ENCODE measurements at places on chromosomes 2 and 18.

- no peak for DNase-seq
These were observed 48.8 kb upstream of the PLB1 start for GRCh38 chr2:28447086-28447485.

GRCh38 chr2:138267161-138267901 lies 234.2 kb upstream of the SPOPL start:
- peak; percentile 47 for DNase-seq

- DNase-seq, result peak; percentile 64
These were observed 107.6 kb downstream of the HAUS1 start for GRCh38 chr18:46211816-46212215.

GRCh38 chr2:9549420-9549819 lies 6.2 kb downstream of the ADAM17 start:
- DNase-seq, result no peak

DNA sequence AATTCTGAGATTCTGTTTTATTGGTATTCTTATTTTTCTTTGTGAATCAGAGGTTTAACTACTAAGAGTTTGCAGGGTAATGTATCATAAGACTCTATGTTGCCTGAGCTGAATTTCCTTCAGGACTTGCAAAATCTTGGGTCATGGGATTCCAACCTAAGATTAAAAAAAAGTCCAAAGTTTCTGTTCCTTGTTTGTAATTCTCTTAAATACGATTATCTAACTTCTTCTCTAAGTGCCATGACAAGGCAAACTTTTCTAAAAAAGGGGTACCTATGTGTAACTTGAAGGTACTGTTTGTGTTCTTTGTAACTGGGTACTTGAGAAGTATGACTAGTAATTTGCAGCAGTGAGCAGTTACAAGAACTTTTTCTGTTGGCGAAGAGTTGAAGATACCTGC lies 181.3 kb upstream of the ZEB2 start:
- no peak for DNase-seq

GRCh38 chr18:47560723-47561715 lies 309.6 kb upstream of the SKOR2 start:
- DNase-seq, result no peak

DNA sequence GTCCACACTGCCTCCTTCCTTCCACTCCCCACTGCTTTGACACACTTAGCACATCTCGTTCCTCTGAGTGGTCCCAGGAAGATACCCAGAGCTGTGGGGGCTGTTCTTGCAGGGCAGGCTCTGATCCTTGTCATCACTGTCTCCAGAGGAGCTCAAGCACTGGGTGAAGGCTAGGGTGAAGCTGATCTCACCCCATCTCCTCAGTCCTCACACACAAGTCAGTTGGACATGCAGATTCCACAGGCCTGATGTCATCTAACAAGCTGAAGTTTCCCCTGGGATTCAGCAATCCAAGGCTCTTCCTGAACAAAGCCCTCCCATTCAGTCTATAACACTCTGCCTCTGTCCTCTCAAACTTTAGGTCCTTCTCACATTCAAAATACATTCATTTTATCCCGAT lies 90.6 kb upstream of the RAB6C start:
- DNase-seq, result no peak

GRCh38 chr2:7510353-7510752 lies 593.1 kb downstream of the RNF144A start:
- no peak for DNase-seq

DNA sequence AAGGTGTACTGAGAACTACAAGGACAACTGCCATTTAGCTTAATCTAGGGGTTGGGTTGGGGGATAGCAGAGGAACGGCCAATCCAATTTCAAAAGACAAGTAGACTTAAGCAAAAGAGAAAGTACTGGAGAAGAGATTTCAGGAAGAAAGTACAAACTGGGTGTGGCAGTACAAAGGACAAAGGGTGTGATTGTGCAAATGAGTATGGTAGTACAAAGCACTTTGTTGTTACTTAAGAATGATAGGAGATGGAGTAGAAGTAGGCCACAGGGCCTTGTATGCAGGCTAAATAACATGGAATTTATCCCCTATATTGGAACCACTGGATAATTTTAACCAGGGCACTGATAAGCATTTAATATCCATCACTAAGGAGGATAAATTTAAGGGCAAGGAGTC lies 4.7 kb upstream of the ORC2 start:
- no peak for DNase-seq

DNA sequence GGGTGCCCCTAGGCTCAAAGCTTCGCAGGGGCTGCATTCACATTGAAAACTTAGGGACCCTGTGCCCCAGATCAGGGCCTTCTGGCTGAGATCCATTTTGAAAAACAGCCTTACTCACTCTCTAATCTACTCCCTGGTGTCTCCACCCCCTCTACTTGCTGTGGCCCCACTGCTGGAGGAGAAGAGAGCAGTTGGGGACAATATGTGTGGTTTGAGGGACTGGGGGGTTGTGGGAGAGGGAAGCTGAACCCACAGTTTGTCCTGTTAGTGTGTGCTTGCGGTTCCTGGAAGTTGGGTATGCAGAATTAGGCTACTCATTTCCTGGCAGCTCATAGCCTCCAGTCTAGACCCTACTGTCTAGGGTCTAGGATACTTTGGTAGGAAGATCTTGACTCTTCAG lies 211.4 kb downstream of the PRKCE start:
- peak; percentile 34 for DNase-seq

GRCh38 chr2:196607073-196607472 lies 32.4 kb upstream of the CCDC150 start:
- no peak for DNase-seq

GRCh38 chr2:233600386-233600785 lies 17.0 kb upstream of the UGT1A8 start:
- DNase-seq, result no peak

- DNase-seq, result peak; percentile 18
These were observed 248.8 kb downstream of the HNMT start for GRCh38 chr2:138213084-138213483.

DNA sequence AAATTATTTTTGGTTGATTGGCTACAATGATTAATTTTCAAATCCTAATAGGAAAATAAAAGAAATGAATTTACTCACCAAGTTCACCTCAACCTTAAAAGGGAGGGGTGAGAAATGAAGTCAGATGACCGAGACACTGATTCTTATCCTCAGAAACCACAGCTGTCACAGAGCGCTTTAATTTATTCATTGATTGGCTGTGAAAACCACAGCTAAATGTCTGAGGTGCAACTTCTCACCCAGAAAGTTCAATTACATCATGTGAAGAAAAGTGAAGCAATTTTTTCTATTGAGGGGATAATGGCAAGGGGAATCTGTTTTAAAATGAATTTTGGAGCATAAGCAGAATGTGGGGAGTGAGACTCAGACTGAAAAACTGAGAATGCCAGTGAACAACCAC lies 128.4 kb downstream of the RNF152 start:
- peak; percentile 57 for DNase-seq

- DNase-seq, result no peak
These were observed 343.3 kb downstream of the INSIG2 start for GRCh38 chr2:118431586-118431985.

DNA sequence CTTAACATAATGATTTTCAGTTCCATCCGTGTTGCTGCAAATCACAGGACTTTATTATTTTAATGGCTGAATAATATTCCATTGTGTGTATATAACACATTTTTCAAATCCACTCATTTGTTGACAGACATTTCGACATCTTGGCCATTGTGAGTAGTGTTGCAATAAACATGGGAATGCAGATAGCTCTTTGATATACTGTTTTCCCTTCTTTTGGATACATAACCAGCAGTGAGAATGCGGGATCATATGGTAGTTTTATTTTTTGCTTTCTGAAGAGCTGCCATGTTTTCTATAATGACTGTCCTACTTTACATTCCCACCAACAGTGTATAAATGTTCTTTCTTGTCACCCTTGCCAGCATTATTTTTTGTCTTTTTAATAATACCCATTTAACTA lies 420.3 kb upstream of the CHAC2 start:
- DNase-seq, result no peak

DNA sequence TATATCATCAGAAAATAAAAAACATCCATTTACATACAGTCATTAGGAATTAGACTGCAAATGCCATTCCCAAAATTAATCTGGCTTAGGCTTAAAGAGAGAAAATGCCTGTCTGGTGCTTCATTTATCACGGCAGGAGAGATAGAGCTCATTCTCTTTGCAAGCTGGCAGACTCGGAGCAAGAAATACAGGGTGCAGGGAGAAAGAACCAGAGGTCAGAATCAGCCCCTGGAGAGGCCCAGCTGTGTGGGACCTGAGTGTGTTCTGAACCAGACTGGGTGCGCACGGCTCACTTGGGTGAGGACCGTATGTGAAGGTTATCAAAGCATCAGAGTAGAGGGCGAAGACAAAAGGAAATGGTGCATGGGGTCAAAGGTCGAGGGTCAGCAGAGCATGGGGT lies 227.8 kb downstream of the ACKR3 start:
- DNase-seq, result no peak

GRCh38 chr2:158912112-158912511 lies 56.3 kb upstream of the TANC1 start:
- no peak for DNase-seq

DNA sequence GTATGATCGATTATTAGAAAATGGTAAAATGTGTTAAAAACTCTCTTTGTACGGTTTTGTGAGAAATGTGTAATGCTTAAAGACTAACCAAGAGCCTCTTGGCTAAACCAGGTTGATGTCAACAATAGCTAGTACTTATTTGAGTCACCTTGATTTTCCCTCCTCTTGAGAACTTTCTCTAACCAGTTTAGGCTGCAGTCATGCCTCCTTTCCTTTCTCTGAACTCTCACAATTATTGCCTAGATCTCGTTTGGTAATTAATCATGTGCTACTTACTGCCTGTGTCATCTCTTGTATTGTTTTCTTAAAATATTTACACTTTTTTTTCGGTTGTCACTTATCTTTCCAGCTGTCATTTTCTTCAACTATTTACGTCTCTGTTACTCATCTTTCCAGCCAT lies 1.1 kb upstream of the EPC2 start:
- peak; percentile 88 for DNase-seq

DNA sequence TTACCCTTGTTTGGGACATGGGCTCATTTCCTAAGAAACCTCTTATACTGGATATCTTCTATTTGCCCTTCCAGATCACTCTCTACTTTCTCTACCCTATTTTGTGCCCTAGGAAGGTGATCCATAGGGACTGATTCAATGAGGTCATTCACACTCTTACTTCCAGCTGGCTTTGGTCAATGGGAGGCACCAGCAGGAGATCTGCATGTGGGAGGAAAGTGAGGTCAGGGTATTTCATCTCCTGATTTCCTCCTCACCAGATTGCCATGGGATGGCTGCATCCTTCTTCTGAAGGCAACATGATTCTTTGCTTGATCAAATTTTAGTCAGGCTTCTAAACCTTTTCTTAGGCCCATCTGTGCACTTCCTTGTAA lies 15.2 kb downstream of the M1AP start:
- no peak for DNase-seq

DNA sequence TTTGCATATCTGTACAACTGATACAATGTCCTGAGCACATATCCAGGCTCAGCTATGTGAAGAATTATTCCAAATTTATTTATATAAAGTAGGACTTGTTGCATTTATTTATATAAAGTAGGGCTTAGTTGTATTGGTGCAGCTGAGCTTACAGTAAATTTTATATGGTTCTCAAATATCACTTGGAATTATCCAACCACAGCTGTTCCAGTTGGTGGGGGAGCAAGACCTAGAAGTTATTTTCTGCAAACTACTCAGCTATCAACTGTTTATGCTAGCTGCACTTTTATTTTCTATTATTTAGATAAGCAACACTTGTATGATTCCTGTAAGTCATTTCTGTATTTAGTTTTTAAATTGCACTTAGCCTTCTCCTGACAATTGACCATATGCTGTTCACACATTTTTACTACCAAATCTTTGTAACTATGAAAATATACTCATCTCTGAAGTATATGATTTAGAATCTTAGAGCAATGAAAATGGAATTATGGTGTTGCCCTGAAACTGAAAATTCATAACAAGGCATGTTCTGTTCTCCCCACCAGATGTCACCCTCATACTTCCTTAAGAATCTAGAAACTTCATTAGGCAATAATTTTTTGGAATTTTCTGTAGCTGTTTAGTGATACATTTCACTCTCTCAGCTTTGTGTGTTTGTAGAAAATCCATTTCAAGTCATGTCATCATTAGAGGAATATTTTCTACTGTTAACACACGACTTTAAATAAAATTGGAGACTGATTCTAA lies 157.0 kb upstream of the CBLN2 start:
- DNase-seq, result no peak

DNA sequence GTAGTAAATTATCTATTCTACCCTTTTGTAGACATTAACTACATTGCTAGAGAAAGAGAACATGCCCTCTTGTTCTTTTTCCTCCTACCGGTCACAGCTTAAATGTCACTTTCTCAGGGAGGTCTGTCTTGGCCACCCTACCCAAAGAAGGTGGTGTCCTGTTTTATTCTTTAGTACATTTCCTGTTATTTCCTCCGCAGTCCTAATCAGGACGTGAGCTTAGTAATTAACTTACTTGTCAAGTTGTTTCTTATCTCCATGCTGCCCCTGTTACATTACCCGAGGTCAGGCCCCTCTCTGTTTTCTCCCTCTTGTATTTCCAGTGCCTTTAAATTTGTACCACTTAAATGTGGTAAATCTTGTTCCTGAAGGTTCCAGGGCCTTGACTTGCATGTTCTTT lies 73.7 kb upstream of the RMDN2 start:
- DNase-seq, result peak; percentile 17

DNA sequence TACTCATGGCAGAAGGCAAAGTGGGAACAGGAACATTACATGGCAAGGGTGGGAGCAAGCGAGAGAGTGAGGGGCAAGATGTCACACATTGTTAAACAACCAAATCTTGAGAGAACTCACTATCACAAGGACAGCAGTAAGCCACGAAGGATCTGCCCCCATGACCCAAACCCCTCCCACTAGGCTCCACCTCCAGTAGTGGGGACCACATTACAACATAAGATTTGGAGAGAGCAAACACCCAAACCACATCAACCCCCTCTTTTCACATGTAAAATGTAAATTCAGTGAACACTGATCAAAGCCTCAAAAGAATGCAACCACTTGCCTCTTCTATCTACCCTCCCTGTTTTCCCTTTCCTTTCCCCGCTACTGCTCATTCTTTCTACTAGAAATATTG lies 43.6 kb upstream of the TNP1 start:
- no peak for DNase-seq

GRCh38 chr2:195395362-195395761 lies 261.7 kb upstream of the SLC39A10 start:
- DNase-seq, result no peak

GRCh38 chr18:62732617-62733016 lies 17.3 kb downstream of the PHLPP1 start:
- no peak for DNase-seq

GRCh38 chr2:127576433-127577207 lies 41.1 kb downstream of the MYO7B start:
- no peak for DNase-seq

DNA sequence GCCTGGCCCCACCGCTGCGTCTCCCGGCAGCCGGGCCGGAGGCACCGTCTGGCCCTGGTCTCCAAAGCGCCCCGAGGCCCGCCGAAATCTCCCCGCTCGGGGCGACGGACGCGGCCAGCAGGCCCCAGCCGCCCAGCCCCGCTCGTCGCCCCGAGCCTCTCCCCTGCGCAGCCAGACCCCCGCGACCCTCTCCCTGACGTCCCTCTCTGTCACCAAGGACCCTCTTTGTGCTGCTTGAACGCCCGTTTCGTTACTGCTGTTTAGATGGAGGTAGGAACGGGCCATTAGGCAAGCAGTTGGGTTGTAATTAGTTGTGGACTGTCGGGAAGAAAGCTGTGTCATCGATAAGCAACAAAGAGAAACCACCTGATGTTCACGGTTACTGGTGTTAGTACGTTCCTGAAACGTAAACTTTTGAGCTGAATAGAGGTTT lies 686 bp downstream of the UBXN4 start:
- DNase-seq, result peak; percentile 59

Measured in activated CD4-positive, alpha-beta T cell treated with anti-CD3 and anti-CD28 coated beads, Interleukin-10, Interleukin-2, amounts not matched to agents 100 ng/mL and 50 ng/mL, durations not matched to agents 16 hours and 8 hours (primary cell).